Hepatic stellate cell (primary cell): ENCODE measurements at places on chromosomes 2 and 18.
A peak's percentile ranks its signal among the peaks of the same experiment; 100 is the strongest.

DNA sequence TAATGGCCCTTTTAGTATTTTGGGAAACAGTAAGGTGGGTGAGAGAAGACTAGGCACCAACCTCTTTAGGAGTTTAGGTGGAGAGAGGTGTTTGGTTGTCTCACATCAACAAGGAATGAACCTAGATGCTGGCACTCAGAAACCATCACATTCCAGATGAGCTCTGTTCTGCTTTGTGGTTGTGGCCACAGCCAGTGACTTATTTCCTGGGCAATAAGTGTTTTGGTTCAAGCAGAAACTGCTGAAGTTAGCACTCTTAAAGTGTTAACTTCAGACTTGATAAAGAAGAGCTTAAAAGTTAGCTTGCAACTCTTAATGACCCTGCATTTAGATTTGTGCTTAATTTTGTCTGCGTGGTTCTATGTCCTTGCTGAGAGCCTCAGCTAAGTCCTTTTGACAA, 929.2 kb downstream of the SLC4A3 start:
- peak; percentile 32 for DNase-seq

DNA sequence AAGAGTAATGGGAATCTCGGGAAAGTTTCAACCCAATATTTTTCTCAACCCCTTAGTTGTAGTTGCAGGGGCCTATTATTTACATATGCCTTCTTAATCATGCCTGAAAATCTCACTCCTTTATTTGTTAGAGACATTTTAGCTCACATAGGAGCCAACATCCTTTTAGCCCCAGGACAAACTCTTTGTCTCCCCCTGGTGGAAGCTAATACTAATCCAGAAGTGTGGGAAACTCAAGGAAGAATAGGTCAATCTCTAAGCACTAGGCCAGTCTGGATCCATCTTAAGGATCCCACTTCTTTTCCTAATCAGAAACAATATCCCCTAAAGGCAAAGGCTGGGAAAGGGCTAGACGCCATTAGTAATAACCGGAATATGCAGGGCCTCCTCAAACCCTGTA, 550.9 kb upstream of the PKDCC start:
- no peak for DNase-seq

- no peak for DNase-seq
These were observed 47.1 kb downstream of the LONRF2 start for GRCh38 chr2:100275200-100275589.

DNA sequence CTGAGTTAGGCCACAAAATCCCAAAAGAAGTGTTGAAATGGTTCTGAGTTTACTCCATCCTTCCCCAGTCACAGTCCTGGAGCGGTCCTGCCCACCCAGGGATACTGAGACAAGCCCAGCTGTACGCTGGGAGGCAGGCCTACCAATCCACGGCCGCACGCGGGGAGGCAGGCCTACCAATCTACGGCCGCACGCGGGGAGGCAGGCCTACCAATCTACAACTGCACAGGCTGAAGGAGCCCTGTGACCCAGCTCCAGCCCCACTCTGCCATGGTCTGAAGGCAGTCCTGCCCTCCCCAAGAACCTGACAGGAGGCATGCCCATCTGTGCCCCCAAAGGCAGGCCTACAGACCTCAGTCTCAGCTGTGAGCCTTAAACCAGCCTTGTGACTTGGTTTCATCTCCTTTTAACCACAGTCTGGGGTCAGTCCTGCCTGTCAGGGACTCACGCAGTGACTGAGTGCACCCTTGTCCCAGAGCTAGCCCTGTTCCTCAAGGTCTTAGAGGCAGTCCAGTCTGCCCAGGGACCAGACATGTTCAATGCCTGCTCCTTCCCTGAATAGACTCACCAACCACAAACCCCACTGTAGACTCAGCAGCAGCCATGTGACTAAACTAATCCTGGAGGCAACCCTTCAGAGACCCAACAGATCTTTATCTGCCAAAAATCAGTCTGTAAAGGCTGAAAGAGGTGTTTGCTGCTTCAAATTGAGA, 36.8 kb downstream of the GPC1 start:
- DNase-seq = peak; percentile 7

- DNase-seq = no peak
These were observed 185.1 kb upstream of the LHCGR start for GRCh38 chr2:48940606-48941005.

- no peak for DNase-seq
These were observed 5.4 kb downstream of the SS18 start for GRCh38 chr18:26085056-26085455.

GRCh38 chr2:29448096-29448688, 333.0 kb downstream of the CLIP4 start:
- DNase-seq = no peak

DNA sequence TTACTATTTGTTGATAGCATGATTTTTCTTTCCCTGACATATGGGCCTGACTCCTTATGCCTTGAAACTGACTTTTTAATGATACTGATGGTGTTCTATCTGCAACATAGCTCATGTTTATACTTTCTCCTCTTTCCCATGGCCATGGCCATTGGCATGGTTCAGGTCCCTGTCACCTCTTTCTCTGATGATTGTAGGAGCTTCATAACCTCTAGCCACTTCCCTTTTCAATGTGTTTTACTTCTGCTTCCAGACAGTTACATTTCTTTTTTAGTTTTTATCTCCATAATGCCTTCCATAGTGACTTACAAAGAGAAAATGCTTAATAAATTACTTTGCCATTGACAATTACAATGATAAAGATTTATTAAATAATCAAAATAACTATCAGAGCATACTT, 177.9 kb upstream of the SETBP1 start:
- no peak for DNase-seq

- no peak for DNase-seq
These were observed 74.3 kb upstream of the ST3GAL5 start for GRCh38 chr2:85963068-85963467.

- no peak for DNase-seq
These were observed 103.6 kb downstream of the DNAH6 start for GRCh38 chr2:84619794-84620371.

GRCh38 chr2:12766421-12766879, 49.7 kb downstream of the TRIB2 start:
- no peak for DNase-seq

GRCh38 chr2:241204490-241204889, 16.0 kb downstream of the ANO7 start:
- no peak for DNase-seq

DNA sequence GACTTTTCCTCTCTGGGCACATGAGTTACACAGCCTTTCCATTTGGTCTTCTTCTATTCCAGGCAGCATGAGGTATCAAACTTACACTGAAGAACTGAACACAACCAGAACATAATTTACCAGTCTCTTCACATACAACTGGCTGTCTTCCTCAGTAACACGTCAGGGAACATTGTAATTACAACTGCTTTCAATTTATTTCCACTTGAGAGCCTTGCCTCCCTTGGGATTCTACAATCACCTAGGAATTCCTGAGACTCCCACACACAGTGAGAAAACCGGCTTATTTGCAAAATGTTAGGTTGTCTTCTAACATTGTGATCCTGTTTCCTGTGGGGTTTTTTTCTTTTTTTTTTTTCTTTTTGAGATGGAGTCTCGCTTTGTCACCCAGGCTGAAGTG, 149.9 kb downstream of the TMX3 start:
- DNase-seq = no peak

GRCh38 chr2:142144547-142144946, 13.7 kb upstream of the LRP1B start:
- no peak for DNase-seq
